ENCODE measurements at places on chromosomes 11 and 22. TPM values are rescaled to one million over a fixed set of nuclear protein-coding genes. Genes with fewer than 3 reads are reported as not detected.
A peak's percentile ranks its signal among the peaks of the same experiment; 100 is the strongest.

GRCh38 chr11:113096648-113097047 is 135.4 kb downstream of the NCAM1 start:
- no peak for DNase-seq
- H3K27ac ChIP-seq = no peak overlapping the region
- no peaks in the 10 kb centered on the region for H3K36me3 ChIP-seq
- no peak overlapping the region for H3K4me3 ChIP-seq
- H3K27me3 ChIP-seq = no peaks in the 10 kb centered on the region

DKK3 gene
- total RNA-seq = 2.7 TPM

DNA sequence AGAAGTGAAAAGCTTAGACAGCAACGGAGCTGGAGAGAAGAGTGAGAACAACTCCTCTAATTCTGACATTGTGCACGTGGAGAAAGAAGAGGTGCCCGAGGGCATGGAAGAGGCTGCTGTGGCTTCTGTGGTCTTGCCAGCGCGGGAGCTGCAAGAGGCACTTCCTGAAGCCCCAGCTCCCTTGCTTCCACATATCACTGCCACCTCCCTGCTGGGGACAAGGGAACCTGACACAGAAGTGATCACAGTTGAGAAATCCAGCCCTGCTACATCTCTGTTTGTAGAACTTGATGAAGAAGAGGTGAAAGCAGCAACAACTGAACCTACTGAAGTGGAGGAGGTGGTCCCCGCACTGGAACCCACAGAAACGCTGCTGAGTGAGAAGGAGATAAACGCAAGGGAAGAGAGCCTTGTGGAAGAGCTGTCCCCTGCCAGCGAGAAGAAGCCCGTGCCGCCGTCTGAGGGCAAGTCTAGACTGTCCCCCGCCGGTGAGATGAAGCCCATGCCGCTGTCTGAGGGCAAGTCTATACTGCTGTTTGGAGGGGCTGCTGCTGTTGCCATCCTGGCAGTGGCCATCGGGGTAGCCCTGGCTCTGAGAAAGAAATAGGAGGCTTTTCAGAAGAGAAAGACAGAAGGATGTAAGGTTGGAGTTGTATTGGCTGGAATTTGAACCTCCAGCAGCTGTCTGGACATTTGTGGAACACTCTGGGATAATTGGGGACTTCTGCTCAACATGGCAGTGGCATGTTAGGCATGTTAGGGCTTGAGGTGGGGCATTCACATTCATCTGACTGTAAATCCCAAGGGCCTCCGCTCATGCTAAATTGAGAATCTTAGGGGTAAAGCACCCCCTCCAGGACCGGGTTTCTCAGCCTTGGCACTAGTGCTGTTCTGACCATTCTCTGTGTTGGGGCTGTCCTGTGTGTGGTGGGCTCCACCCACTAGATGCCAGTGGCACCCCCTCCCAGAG is 47.1 kb downstream of the BID start:
- H3K4me3 ChIP-seq = no peak overlapping the region
- H3K27me3 ChIP-seq = no peaks in the 10 kb centered on the region
- peaks cover 12% of the 10 kb centered on the region for H3K36me3 ChIP-seq
- no peak for DNase-seq
- peaks cover 7% of the 10 kb centered on the region for H3K4me1 ChIP-seq

GRCh38 chr11:125351033-125351867 is 144.8 kb downstream of the FEZ1 start:
- H3K4me3 ChIP-seq = no peak overlapping the region
- DNase-seq = no peak
- H3K27ac ChIP-seq = no peak overlapping the region
- no peaks in the 10 kb centered on the region for H3K36me3 ChIP-seq
- no peaks in the 10 kb centered on the region for H3K4me1 ChIP-seq
- H3K27me3 ChIP-seq = no peaks in the 10 kb centered on the region

LYVE1 gene
- not detected for total RNA-seq

GRCh38 chr22:46000081-46001027 is 23.4 kb upstream of the WNT7B start:
- H3K36me3 ChIP-seq = no peaks in the 10 kb centered on the region
- H3K4me3 ChIP-seq = no peak overlapping the region
- H3K27me3 ChIP-seq = no peaks in the 10 kb centered on the region
- no peak overlapping the region for H3K27ac ChIP-seq
- peaks cover 8% of the 10 kb centered on the region for H3K4me1 ChIP-seq
- no peak for DNase-seq

- H3K4me3 ChIP-seq = no peak overlapping the region
- DNase-seq = no peak
- H3K4me1 ChIP-seq = no peaks in the 10 kb centered on the region
- H3K36me3 ChIP-seq = no peaks in the 10 kb centered on the region
- H3K27me3 ChIP-seq = no peaks in the 10 kb centered on the region
These were observed 30.9 kb upstream of the CSNK1E start for GRCh38 chr22:38347944-38348750.

ADAMTS8 gene
- not detected for total RNA-seq

GRCh38 chr11:68354148-68354872 is 41.9 kb downstream of the LRP5 start:
- no peaks in the 10 kb centered on the region for H3K27me3 ChIP-seq
- H3K4me3 ChIP-seq = no peak overlapping the region
- no peak overlapping the region for H3K27ac ChIP-seq
- H3K36me3 ChIP-seq = no peaks in the 10 kb centered on the region

- H3K27ac ChIP-seq = no peak overlapping the region
- peaks cover 20% of the 10 kb centered on the region for H3K4me1 ChIP-seq
- no peak overlapping the region for H3K4me3 ChIP-seq
- peak; percentile 16 for DNase-seq
- H3K36me3 ChIP-seq = no peaks in the 10 kb centered on the region
These were observed 16.4 kb upstream of the MFNG start for GRCh38 chr22:37502342-37503182.

GRCh38 chr11:38718659-38719058 is 2120.6 kb upstream of the RAG2 start:
- H3K27ac ChIP-seq = no peak overlapping the region
- H3K27me3 ChIP-seq = no peaks in the 10 kb centered on the region
- DNase-seq = no peak
- H3K36me3 ChIP-seq = no peaks in the 10 kb centered on the region
- H3K4me1 ChIP-seq = no peaks in the 10 kb centered on the region

GGTLC3 gene
- not detected for total RNA-seq

CNTF gene
- 2.9 TPM for total RNA-seq

DNA sequence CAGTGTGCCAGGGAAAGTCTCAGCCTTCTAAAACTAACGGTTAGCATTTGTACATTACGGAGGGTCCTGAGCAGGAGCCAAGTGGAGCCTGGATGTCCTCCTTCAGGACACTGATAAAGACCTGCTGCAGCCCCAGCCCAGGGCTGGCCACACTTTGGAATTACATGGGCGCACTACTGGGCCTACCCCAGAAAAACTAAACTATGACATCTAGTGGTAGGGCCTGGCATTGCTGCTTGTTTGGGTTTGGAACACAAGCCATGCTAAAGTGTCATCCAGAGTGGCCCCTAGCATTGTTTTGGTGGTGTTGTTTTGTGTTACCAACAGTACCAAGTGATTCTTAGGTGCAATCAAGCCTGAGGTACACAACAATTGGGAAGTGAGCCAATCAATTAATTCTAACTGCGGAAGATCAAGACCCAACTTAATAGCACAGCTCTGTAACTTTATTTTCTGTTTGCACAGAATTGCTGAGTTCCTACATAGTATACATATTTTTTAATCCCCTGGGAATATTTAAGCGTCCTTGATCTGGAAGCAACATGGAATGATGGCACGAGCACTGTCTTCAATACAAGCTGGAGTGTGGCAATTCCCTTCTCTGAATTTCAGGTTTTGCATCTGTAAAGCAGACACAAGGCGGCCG is 340.7 kb downstream of the LARGE1 start:
- no peak for DNase-seq
- no peaks in the 10 kb centered on the region for H3K36me3 ChIP-seq
- no peaks in the 10 kb centered on the region for H3K4me1 ChIP-seq
- no peaks in the 10 kb centered on the region for H3K27me3 ChIP-seq
- H3K27ac ChIP-seq = no peak overlapping the region
- no peak overlapping the region for H3K4me3 ChIP-seq

MIAT gene
- 52.2 TPM for total RNA-seq

KRTAP5-10 gene
- not detected for total RNA-seq

TMPRSS5 gene
- total RNA-seq = 0.40 TPM

DNA sequence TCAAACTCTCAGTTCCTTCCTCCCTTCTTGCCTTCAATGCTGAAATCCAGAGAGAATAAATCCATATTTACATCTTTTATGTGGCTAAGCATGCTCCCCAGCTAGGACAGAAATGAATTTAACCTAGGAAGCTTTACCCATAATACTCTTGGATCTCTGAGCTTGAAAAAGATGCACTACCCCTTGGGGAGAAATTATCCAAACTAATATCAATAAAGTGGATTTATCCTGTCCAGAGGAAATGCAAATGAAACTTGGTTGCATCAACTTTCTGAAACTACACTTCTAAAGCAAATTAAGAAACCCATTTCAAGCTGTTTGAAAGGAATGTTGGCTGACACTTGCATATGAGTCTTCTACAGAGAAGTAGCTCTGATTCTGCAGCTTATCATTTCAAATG is 347.9 kb downstream of the TTC28 start:
- H3K4me3 ChIP-seq = no peak overlapping the region
- no peak for DNase-seq
- no peaks in the 10 kb centered on the region for H3K36me3 ChIP-seq
- H3K27ac ChIP-seq = no peak overlapping the region
- no peaks in the 10 kb centered on the region for H3K4me1 ChIP-seq

GRCh38 chr22:49082451-49082850 is 745.2 kb downstream of the BRD1 start:
- H3K36me3 ChIP-seq = no peaks in the 10 kb centered on the region
- no peak for DNase-seq
- H3K4me1 ChIP-seq = no peaks in the 10 kb centered on the region
- H3K27ac ChIP-seq = no peak overlapping the region

DNA sequence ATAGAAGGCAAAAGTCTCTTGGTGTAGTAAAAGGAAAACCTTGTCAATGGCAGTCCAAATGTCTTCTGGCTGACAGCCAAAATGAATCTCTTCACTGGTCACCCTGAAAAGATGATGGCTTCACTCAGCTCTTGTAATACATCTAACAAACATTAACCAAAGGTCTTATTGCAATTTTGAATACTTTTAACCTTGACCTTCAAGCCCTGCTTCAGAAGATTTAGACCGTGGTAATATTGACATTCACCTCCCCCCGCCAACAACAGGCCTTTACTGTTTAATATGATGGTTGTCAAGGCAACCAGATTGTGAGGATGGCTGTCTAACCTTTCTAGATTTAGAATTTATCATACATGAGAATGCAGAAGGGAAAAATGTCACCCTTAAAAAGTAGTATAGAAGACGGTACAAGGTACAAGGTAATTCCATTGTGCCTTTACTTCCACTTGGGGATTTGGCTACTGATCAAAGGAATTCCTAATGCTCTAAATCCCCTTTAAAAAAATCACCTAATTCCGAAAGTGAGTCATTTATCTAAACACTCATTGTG is 342.3 kb downstream of the LARGE1 start:
- H3K27me3 ChIP-seq = no peaks in the 10 kb centered on the region
- no peak for DNase-seq
- H3K4me3 ChIP-seq = no peak overlapping the region
- no peaks in the 10 kb centered on the region for H3K36me3 ChIP-seq
- no peak overlapping the region for H3K27ac ChIP-seq

DNA sequence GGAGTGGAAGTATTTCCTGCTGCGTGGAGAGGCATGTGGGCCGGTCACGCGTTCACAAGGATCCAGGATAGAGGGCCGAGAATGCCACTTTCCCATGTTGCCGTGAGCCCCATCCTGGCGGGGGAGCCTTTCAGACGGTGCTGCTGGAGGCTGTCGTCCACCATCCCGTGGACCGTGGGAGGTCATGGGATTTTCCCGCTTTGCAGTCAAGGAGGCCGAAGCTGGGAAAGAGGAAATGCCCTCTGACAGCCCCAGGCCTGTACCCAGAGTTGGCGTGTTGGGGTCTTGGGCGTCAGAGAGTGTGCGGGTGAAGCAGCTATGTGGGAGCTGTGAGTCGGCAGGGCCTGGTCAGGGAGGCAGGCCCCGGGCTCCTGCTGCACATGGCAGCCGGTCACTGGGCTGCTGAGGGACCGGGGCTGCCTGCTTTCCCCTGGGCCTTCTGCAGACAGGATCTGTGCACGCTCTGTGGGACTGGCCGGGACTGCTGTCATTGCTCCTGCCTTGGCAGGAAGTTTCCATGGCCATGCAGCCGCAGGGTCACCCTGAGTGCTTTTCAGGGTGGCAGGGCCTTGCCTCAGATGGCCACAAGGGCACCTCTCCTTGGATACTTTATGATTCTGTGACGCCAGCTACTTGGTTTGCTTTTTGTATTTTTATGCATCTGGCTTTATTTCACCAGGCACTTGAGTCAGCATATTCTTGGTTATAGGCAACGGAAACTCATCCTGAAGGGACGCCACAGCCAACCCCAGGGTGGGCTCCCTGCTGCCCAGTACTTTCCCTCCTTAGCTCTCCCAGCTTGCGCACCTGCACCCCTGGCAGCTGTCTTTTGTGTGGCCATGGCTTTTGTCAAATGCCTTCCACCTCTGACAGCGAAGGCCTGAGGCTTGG is 52.4 kb downstream of the AP2A2 start:
- H3K4me3 ChIP-seq = no peak overlapping the region
- H3K4me1 ChIP-seq = no peaks in the 10 kb centered on the region
- H3K27me3 ChIP-seq = no peaks in the 10 kb centered on the region
- peaks cover 5% of the 10 kb centered on the region for H3K36me3 ChIP-seq
- H3K27ac ChIP-seq = no peak overlapping the region
- DNase-seq = no peak

CNGA4 gene
- total RNA-seq = not detected

BTBD18 gene
- total RNA-seq = not detected

- H3K36me3 ChIP-seq = no peaks in the 10 kb centered on the region
- H3K4me3 ChIP-seq = no peak overlapping the region
- H3K27ac ChIP-seq = no peak overlapping the region
These were observed 13.7 kb downstream of the MUC5B start for GRCh38 chr11:1236316-1237127.

DNA sequence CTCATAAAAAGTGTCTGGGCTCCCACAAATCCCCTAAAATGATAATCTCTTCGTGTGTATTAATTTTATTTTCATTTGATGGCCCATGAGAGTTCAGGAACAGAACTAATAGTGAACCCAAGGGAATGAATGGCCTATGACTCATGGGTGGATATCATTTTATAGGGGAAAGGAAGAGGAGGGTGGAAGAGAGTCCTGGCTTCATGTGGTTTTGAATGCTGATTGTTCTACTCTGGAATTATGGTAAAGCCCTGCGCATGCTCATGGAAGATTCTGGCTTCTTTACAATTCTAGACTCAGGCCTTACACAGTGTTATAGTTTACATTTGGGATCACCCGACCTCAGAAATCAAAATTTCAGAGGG is 35.2 kb downstream of the MAML2 start:
- H3K4me1 ChIP-seq = peaks cover 49% of the 10 kb centered on the region
- no peaks in the 10 kb centered on the region for H3K27me3 ChIP-seq
- no peak overlapping the region for H3K4me3 ChIP-seq
- DNase-seq = no peak
- no peak overlapping the region for H3K27ac ChIP-seq

SMC1B gene
- 0.37 TPM for total RNA-seq
